Stimulated activated CD4-positive, alpha-beta T cell treated with anti-CD3 and anti-CD28 coated beads, Interleukin-4, amount 100 ng/mL, for 24 hours (primary cell): ENCODE measurements at places on chromosomes 4 and X.
A peak's percentile ranks its signal among the peaks of the same experiment; 100 is the strongest.

DNA sequence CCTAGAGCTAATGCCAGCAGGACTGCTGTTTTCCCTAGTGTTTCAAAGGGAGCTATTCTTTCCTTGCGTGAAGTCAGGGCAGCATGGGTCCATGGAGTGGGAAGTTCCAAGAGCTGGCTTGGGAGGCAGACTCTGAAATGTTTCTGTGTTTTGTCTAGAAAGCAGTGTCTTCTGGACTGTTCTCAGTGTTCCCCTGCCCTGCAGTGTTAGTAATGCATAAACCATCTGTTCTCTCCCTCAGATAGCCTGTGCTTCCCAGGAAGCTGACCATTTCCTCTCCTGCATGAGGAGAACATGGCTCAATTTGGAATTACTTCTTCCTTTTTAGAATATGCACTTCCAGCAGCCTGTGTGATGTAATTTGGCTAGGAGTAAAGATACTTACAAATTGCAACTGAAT is 116.7 kb upstream of the CXCL13 start:
- no peak for DNase-seq

DNA sequence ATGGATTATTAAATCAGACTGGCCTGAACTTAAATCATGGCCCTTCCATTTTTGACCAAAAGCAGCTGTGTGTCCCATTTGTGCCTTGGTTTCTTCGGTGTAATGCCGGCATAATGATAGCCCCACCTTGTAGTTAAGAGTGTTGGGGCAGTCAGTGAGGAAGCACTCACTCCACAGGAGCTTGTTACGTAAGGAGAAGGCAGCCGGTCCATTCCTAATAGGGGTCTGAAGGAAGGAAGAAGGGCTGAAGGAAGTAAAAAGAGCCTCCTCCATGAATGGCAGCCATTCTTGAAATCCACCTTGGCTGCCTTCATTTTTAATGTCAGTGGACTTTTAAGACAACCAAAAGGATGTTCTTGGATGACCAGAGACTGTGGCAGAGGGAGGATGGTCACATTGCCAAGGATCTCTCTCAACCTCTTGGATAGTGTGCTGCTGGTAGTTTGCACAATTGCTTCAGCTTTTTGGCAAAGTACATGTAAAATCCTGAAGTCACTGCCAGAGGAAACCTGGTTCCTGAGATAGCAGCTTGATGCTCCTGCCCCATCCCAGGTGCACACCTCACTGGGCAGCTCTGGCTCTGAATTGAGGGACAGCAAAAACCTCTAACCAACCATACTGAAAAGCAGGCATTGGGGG is 113.5 kb downstream of the PTTG2 start:
- DNase-seq = no peak

DNA sequence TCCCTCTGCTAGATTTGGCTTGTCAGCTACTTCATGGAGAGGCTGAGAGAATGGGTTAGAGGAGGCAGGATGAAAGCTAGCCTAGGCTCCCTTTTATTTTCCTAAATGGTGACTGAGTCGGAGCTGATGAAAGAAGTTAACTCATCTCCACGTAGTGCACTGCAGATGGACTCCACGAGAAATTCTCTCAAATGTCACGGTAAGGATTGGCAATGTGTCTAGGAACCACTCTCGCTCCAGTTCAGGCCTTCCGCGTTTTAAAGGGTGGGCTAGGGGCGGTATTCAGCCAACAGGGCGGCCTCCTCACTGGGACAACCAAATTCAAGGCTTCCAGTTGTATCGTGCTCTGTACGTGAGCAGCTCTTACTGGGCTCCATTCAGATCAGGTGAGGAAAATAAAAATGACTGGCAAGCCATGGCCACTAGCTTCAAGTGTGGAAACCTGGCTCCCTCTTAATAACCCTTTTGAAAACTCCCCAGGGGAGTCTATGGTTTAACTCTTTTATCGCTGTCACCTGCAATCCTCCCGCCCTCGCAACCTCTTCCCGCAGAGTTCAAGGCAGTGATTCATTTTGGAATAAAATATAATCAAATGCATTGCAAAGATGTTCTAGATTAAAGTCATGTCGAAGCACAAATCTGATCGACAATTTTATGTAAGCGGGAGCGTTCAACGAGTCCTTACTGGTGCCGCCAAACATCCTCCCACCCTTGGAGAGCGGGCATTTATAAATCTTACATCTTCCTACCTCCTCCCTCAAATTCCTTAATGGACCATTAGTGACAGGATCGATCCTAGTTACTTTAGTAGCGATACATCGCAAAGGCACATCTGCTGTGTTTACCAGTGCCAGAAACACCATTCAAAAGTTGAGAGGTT is 1.2 kb downstream of the SPOCK3 start:
- DNase-seq = no peak

GRCh38 chr4:34422472-34423175 is 1821.7 kb downstream of the ARAP2 start:
- DNase-seq = no peak

DNA sequence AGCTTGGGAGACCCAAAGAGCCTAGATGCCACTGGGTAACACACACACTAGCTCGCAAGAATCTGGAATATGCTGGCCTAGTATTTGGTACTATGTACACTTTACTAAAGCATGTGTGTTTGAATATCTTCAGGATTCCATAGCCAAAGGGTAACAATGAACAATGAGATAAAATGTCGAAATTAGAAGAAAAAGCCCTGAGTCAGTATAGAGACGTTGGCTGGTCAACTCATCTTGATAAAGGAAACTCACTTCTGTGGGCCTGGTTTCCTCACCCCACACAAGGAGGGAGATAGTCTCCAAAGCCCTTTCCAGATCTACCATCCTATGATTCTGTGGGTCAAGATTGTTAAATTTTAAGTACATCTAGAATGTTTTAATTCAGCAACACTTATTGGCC is 6.9 kb downstream of the ZDHHC9 start:
- no peak for DNase-seq

GRCh38 chr4:77877771-77878565 is 15.3 kb downstream of the MRPL1 start:
- DNase-seq = no peak

GRCh38 chrX:15515931-15516330 is 15.3 kb downstream of the BMX start:
- no peak for DNase-seq

DNA sequence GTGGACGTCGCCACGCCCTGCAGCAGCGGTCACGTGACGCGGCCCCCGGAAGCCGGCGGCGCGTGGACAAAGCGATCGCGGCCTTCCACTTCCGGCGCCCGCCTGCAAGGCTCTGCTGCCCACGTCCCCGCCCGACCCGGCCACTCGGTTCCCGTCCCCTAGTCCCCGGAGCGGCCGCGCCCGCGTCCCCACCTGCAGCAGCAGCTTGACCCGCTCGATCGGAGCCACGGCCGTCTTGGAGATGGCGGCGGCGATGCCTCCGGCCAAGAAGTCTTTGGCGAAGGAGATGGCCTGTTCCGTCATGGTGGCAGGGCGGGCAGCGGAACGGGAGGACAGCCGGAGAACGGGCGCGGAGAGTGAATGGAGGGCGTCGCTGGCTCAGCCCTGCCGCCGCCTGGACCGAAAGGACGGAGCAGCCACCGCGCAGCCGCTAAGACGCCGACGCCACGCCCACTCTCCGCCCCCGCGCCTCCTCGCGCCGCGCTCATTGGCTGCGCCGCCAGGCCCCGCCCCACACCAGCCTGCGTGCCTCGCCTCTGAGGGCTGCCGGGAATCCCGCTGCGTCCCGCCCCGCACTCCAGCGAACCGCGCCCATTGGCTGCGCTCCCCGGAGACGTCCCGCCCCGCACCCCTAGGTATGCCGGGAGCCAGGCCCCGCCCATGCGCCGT is at the start of gene SLC25A6:
Gene SLC25A6 (minus strand): TSS at position 407 of the 669 bp plus-strand sequence. CDS start 104 bp downstream, at position 303.
- DNase-seq = peak; percentile 100

GRCh38 chrX:7219153-7219705 is 71.3 kb upstream of the PUDP start:
- no peak for DNase-seq

DNA sequence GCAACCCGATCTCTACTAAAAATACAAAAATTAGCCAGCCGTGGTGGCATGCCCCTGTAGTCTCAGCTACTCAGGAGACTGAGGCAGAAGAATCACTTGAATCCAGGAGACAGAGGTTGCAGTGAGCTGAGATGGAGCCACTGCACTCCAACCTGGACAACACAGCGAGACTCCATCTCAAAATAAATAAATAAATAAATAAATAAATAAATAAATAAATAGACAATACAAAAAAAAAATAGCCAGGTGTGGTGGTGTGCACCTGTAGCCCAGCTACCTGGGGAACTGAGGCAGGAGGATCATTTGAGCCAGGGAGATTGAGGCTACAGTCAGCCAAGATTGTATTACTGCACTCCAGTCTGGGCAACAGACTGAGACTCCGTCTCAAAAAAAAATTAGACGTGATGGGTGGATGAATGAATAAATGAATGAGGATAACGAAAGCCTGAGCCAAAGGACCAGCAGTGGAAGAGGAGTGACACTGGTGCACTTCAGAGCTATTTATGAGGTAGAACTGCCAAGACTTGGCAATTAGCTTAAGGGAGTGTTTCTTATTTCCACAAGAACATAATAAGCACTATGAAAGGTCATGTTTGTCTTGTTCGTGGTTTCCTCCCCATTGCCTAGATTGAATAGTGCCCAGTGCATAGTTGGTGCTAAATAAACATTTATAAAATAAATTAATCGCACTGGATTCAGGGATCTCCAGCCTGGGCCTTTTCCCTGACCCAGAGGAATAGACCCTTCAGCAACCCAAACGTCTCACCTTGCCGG is 232.2 kb downstream of the IDS start:
- DNase-seq = no peak

- no peak for DNase-seq
These were observed 56.0 kb upstream of the CDX4 start for GRCh38 chrX:73390628-73391567.

- no peak for DNase-seq
These were observed at the start of gene PRRG3 for GRCh38 chrX:151694661-151695582. TSS of gene PRRG3 (plus strand) at chrX:151695458. CDS start at chrX:151698815, 3,357 bp downstream.

DNA sequence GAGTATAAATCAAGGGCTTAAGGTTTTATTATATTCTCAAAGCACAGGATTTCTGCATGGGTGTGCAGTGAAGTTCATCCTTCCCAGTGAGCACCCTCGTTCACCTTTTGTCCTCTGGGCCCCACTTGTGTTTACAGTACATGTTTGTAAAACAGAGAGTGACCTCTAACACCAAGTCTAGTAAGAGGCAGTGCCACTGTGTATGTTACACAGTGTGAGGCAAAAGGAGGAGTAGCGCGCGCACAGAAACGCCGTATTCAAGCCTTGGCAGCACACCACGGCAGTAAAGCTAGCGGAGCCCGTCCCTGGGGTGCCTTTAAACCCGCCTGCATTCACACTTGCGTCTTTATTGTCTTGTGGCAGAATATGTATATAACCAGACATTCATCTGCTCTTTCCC is 51.9 kb downstream of the CCNI start:
- DNase-seq = no peak

DNA sequence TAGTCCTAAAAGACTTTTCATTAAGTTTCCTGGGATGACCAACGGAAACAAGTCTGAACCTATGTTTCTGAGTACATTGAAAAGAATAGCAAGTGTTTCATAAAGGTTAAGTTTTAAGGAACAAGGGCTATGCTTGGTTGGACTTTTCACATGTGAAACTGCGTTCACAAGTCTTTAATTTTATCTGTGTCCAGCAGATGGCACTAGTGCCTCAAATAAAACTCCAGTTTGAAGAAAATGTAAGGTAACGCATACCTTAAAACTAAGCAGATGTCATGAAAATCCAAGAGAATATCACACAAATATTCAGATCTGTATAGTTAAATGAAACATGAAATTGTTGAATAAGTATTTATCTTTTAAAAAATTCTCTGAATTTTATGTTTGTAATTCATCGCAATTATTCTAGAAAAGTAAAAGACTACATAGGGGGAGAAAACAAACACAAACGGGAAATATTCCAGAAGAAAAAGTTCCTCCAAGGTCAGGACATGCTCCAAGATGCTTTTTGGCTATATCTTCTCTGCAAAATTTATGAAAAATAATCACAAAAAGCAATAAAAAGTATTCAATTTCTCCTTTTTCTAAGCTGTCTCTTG is 89.6 kb upstream of the MAD2L1 start:
- peak; percentile 47 for DNase-seq

GRCh38 chr4:66372706-66373105 is 702.4 kb upstream of the EPHA5 start:
- DNase-seq = no peak

DNA sequence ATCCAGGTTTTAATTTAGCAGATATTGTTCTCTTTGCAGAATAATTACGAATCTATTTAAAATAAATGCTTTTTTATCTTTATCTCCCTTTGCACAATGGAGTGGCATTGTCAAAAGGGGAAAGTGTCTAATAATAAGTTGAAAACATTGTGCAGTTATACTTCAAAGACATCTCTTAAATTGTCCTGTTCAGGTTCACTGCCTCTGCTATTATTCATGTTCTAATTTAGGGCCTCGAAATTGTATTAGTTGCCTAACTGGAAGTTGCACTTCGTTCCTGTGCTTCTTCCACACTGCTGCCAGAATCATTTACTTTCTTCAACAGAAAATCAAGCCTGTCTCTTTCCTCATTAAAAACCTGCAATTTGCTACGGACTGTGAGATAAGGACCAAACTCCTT is 150.5 kb upstream of the SPRY1 start:
- DNase-seq = no peak

GRCh38 chr4:123562994-123563750 is 166.6 kb downstream of the SPRY1 start:
- DNase-seq = no peak

DNA sequence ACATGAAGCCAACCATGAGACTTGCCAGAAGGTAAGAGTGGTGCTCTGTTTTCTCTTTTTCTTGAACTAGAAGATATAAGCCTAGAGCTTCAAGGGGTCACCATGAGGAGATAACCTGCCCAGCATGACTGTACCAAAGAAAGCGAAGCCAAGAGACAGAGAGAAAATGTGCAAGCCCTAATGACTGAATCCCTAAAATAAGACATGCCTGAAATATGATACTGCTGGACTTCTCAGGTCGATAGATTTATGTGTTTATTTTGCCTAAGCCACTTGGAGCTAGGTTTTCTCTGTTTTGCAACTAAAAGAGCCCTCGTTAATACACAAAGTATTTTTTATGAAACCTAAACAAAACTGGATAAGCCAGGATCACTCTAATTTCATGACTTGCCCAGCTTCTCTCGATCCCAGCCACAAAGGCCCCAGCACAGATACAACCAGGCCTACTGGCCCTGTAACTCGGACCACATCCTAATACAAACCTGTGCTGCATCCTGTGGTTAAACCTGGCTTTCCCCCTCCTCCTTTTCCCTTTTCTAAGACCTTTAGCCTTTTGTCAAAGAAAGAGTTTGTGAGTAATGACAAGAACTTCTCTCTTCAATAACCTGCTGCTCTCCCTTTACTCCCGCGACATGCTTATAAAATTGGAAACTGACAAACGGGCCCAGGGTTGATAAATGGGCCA is 185.8 kb downstream of the APBB2 start:
- DNase-seq = no peak

DNA sequence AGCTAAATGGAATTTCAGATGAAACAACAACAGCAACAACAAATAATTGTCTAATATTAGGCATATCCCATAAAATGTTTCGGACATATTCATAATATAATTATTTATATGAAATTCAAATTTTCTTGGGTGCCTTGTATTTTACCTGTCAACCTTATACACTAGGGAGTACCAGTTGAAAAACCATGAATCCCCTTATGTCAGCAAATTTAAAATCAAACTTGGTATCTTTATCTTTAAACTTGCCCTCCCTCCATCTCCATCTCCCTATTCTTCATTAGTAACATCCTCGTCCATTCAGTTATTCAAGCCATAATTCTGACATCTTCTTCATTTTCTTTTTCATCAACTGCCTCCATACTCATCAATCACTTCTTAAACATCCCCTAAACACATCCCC is 974.5 kb upstream of the HS3ST1 start:
- DNase-seq = no peak

GRCh38 chrX:1400742-1401471 is 9.0 kb upstream of the SLC25A6 start:
- DNase-seq = no peak
